ENCODE measurements at places on chromosomes 1 and 21. TPM values are rescaled to one million over a fixed set of nuclear protein-coding genes. Genes with fewer than 3 reads are reported as not detected.

The COL24A1 gene
- polyA plus RNA-seq = 2.4 TPM

DNA sequence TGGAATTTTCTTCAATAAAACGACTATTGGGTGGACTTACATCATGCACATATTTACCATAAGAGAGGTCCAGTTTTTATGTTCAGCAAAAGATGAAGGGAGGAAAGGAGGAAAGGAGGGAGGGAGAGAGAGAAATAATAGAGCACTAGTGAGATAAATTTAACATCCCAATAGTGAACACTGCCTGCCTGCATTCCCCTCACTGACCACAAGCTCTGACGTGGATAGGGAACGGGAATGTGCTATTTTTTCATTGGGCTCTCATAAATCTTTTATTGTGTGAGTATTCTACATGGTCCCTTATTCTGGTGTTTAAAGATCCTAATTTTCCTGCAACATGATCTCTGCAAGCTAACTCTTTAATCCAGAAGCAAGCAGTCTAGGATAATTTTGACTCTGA lies 82.1 kb downstream of the TTC3 start:
- no peak for DNase-seq

- DNase-seq = no peak
These were observed 14.5 kb upstream of the CCDC185 start for GRCh38 chr1:223378754-223379153.

GRCh38 chr1:111861523-111861922 lies 105.8 kb downstream of the DDX20 start:
- DNase-seq = no peak

DNA sequence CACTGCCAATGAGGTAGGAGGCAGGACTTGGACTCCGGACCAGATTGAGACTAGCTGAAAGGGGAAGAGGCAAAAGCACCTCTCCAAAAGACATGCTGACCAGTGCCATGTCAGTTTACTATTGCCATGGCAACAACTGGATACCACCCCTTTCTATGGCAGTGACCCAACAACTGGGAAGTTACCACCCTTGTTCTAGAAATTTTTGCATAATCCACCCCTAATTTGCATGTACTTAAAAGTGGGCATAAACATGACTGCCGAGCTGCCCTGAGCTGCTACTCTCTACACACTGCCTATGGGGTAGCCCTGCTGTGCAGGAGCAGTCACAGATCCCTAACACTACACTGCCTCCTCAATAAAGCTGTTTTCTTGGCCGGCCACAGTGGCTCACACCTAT lies 19.0 kb upstream of the SLC6A9 start:
- no peak for DNase-seq

- DNase-seq = no peak
These were observed 16.2 kb downstream of the ATP1A4 start for GRCh38 chr1:160167580-160167979.

DNA sequence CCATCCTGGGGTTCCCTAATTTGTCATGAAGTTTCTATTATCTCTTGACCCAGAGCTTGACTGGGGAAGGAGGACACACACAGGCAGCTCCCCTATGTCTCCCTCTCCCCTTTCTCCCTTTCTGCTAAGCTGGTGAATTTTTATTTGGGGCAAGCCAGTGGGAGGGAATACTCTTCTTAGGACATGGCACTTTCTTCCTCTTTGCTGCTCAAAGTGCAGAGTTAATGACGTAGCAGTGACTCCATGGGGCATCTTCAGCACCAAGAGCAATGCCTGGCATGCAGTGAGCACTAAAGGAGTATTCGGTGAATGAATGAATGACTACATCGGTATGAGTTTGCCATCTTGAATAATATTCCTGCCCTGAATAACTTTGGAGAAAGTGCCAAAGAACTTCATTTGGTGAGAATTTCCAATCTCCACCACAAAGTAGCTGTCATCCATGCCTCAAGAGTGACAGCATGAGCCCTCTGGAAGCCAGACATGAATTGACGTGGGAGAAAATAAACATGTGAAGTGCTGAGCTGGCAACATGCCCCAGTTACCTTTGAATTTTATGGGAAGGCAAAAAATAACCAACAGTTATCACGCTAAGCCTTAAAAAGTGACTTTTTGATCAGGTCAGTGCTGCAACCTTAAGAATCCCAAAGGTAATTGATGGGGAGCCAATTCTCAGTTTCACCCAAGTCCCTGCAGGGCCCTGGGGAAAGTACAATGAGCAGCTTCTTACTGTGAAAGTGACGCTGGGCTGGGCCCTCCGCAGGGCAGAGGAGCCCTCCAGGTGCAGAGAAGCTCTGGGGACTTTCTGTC lies 22.1 kb upstream of the ATF3 start:
- no peak for DNase-seq

The MR1 gene
- 2.2 TPM for polyA plus RNA-seq

- DNase-seq = no peak
These were observed 74.6 kb downstream of the DPT start for GRCh38 chr1:168654198-168654915.

- peak; percentile 79 for DNase-seq
These were observed 61.4 kb upstream of the DIRAS3 start for GRCh38 chr1:68111519-68112436.

- no peak for DNase-seq
These were observed 62.8 kb upstream of the PRRC2C start for GRCh38 chr1:171422511-171422910.

GRCh38 chr1:41919764-41920397 lies 1.2 kb upstream of the HIVEP3 start:
- DNase-seq = peak; percentile 45

The OR2L5 gene
- not detected for polyA plus RNA-seq

- no peak for DNase-seq
These were observed 184.8 kb upstream of the VAMP3 start for GRCh38 chr1:7586031-7586941.

GRCh38 chr1:234963180-234963903 lies 165.3 kb downstream of the TOMM20 start:
- DNase-seq = peak; percentile 82

DNA sequence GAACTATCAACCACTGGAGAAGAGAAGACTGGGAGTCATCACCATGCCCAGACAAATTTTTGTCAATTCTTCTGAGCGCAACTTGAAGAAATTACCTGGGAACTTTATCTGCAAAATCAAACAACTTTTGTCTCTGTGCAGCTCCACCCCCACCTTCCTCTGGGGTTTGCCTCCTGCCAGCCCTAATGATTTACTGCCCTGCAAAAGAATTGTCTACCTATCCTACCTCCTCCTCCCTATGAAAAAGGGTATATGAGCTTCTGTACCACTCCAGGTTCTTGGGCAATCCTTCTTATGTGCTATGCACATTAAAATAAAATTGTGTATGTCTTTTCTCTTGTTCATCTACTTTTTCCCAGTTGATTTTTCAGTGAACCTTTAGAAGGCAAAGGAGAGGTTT lies 191.9 kb downstream of the URB2 start:
- DNase-seq = no peak

DNA sequence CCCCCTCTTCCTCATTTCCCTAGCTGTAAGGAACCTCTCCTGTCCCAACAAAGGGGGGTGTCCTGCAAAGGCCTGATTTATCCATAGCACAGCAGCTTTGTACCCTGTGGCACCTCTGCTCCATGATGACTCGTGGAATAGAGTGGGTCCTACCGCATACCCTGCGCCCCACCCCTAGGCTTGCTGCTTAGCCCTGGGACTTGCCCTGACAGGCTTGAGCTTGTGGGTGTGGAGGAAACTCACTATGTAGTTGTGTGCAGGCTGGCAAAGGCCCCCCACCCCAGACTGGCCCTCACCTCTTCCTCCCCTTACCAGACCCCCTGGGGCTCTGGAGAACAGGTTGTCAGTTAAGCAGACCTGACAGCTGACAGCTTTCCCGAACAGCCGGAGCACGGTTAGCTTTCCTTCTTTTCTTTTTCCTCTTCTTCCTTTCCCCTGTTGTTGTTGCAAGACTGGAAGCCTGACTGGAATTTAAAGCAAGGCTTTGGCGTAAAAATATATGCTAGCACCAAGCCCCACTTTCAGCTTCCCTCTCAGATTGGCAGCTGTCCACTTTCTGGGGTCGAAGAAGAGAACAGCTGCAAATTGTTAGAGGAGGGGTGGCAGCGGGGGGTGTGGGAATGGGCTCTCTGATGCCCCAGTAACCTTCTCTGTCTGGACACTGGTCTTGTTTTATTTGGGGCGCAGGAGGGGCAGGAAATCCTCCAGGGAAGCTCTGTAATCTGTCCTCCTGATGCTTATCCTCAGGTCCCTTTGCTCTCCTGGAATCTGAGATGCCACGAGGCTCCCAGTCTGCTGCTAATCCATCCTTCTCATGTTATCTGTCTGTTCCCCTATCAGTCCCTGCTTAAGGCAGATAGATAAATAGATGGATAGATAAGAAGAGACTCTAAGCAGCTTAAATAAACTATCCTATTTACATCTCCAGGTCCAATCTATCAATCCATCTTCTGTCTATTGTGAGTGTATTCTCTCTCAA lies 134.6 kb downstream of the BRINP2 start:
- DNase-seq = no peak

The KRTAP20-2 gene
- polyA plus RNA-seq = not detected

GRCh38 chr1:1427106-1427819 lies 6.2 kb upstream of the ANKRD65 start:
- DNase-seq = no peak

- DNase-seq = no peak
These were observed 482.1 kb upstream of the VAMP3 start for GRCh38 chr1:7288992-7289391.

The LACTBL1 gene
- not detected for polyA plus RNA-seq

- DNase-seq = no peak
These were observed 215.8 kb upstream of the JUN start for GRCh38 chr1:58999676-59000075.

The TPTE gene
- polyA plus RNA-seq = not detected

GRCh38 chr1:115194506-115194905 lies 105.2 kb upstream of the TSPAN2 start:
- no peak for DNase-seq

- DNase-seq = no peak
These were observed 120.2 kb downstream of the TLR5 start for GRCh38 chr1:223022641-223023473.

GRCh38 chr1:64223329-64224151 lies 20.1 kb downstream of the UBE2U start:
- no peak for DNase-seq

The SLC9C2 gene
- 0.06 TPM for polyA plus RNA-seq

GRCh38 chr21:28240586-28240985 lies 752.1 kb downstream of the LTN1 start:
- DNase-seq = no peak

- no peak for DNase-seq
These were observed 17.7 kb downstream of the NENF start for GRCh38 chr1:212450331-212450881.

- DNase-seq = no peak
These were observed 35.9 kb upstream of the KIF21B start for GRCh38 chr1:201059401-201059800.

The TRIM46 gene
- polyA plus RNA-seq = 0.27 TPM

The SDC3 gene
- polyA plus RNA-seq = 36.1 TPM

DNA sequence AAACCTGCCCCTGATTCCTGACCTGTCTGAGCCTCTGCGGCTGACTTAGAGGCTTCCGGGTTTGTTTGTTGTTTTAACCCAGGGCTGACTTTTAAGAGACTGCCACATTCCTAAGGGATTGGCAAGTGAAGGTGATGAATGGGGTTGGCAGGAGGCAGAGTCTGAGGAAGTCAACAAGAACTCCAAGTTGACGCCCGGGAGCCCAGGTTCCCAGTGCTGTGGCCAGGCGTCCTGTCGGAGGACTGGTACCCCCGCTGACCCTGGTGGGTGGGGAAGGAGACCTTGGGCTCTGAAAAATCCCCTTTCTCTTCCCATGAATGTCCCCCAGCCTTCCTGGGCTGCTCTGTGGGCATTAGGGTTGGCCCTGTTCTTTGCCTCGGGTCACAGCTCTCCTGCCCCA lies 19.7 kb upstream of the EPS8L3 start:
- no peak for DNase-seq

DNA sequence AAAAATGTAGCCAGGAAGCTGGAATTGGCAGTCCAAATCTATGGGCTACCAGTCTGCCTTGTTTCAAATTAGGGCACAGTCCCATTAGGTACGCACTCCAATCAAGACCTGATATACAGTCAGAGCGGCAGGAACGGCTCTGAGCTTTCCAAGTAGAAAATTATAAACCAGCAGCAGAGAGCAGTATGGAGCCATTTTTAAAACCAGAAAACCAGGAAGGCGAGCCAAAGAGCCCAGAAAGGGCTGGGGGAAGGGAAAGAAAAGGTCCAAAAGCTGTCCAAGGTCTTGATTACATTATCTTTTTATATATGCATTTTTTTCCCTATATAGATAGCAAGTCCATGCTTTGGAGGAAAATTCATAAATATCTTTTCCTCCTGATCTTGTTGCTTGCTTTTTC lies 719.0 kb downstream of the RWDD3 start:
- DNase-seq = peak; percentile 5

GRCh38 chr1:180062452-180062971 lies 92.2 kb upstream of the QSOX1 start:
- DNase-seq = no peak

The ZNF683 gene
- polyA plus RNA-seq = 0.13 TPM

DNA sequence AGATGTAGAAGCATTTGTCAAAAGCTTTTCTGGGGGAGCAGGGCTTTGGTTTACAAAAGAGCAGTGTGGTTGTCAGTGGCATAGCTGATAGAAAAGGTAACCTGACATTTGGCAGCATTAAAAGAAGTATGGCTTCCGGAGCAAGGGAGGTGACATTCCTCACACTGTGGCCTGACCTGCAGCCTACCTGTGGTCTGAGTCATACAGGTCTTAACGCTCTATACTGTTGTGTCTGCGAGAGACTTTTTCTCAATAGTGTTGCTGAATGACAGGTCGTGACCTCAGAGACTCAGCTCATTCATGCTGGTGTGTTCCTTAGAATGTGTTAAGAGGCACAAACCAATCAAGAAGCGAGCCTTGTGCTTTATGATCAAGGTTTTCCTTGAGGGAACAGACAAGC lies 19.3 kb downstream of the PHGDH start:
- DNase-seq = no peak

The SIPA1L2 gene
- 4.5 TPM for polyA plus RNA-seq

The PTAFR gene
- 1.9 TPM for polyA plus RNA-seq

- no peak for DNase-seq
These were observed 324.3 kb downstream of the TGFB2 start for GRCh38 chr1:218669431-218669830.

DNA sequence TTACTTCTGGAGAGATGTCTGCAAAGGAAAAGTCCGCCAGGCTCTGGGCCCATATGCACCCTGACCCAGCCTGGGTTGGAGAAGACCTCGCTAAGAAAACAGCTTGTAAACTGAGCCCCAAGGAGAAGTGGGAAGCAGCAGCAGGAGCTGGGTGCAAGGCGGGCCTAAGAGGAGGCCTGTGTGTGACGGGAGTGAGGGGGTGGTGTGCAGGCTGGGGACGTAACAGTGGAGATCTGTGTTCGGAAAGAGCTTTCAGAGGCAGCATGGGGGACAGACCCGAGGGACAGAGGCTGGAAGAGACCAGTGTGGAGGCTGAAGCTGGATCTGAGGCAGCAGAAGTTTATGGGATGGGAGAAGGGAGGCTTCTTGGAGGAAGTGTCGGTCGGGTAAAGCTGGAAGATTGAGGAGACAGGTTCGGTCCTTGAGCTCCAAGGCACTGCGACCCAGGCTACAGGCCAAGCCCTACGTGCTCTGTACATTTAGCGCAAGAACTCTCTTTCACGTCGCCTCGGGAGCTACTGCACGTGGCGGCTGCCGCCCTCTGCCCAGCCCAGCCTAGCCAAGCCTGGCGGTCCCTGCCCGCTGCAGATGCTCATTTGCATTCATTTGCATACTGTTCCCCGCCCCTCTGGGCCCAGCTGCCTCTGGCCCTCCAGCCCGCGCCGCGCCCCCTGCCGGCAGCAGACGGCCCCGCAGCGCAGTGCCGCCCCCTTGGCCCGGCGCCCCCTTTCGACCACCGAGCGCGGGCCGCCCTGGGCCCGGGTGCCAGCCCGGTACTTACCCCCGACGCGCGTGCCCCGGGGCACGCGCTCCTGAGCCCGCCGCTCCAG lies 6.3 kb downstream of the HPCA start:
- DNase-seq = peak; percentile 52

The FAM72A gene
- polyA plus RNA-seq = 2.5 TPM

- no peak for DNase-seq
These were observed 20.9 kb downstream of the LAMC1 start for GRCh38 chr1:183043872-183044854.
